ENCODE measurements at places on chromosomes 13 and 19.

DNA sequence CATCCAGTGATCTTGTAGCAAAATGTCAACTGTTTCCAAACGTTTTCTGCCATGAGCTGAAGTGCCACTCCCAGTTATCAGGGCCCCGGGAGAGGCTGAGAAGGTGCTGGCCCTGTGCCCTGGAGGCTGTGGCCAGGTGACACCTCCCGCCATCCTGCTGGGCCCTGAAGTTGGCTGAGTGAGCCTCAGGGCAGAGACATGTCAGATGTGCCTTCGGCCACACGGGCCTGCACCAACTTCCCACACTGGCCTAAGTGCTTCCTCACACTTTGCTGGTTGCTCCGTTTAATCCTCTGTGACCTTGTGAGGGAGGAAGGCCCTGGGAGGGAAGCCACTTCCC is 4.8 kb downstream of the ADPRHL1 start:
- DNase-seq, result no peak

DNA sequence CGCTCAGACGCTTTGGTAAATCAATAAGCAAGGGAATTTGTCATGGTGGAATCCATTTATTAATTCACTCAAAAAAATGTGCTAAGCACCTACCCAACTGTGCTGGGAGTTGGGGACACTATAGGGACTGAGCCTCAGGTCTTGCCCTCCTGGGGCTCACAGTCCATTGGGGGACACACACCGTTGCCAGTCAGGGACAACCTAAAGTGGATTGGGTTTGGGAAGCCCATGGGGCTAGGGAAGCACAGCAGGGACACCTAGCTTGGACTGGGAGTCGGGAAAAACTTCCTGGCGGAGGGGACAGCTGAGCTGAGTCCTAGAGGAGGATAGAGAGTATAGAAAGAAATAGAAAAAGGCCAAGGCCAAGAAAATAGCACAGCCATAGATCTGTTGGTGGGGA is 8.5 kb downstream of the FOSB start:
- no peak for DNase-seq

- DNase-seq, result no peak
Observed at GRCh38 chr13:82407321-82407720, 1475.0 kb downstream of the SLITRK1 start.

DNA sequence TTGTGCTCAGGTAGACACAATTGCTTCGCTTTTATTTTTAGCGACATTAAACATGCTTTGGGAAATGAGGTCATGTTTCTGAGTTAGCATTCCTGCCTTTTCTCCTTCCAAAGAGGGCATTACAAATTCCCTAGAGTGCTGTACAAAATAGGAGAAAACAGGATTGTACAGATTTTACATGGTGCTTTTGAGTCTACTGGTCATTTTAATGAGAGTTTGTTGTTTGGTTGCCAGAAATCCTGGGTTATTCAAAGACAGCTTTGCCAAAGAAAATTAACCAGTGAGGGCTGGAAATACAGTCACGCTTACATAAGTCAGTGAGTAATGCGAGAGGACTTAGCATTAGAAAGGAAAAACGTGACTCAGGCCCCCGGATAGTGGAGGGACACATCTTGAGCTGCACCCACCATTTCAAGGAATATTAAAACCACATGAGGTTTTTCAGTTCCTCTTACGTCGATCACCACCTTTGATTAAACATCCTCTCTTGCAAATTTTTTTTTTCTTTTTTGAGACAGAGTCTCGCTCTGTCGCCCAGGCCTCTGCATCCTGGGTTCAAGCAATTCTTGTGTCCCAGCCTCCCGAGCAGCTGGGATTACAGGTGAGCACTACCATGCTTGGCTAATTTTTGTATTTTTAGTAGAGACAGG is 55.4 kb downstream of the SACS start:
- peak; percentile 10 for DNase-seq

DNA sequence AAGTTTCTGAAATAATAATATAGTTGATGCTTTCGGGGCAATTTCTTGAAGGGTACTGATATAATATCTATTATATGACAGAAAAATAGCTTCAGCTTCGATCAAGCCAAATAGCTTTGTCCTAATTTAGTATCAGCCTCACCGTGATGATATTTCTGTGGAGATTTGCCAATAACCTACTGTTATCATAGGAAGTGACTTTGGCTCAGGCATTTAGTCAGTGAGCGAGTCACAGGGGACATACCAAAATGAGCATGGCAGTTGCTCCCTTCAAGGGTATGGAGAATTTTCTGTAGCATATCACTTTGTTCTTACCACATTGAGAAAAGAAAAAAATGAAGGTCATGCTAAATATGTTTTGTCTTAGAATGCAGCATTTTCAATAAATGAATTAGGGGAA is 767.6 kb upstream of the SLITRK1 start:
- no peak for DNase-seq

GRCh38 chr13:76160961-76161925 is 525.1 kb downstream of the LMO7 start:
- DNase-seq, result no peak

DNA sequence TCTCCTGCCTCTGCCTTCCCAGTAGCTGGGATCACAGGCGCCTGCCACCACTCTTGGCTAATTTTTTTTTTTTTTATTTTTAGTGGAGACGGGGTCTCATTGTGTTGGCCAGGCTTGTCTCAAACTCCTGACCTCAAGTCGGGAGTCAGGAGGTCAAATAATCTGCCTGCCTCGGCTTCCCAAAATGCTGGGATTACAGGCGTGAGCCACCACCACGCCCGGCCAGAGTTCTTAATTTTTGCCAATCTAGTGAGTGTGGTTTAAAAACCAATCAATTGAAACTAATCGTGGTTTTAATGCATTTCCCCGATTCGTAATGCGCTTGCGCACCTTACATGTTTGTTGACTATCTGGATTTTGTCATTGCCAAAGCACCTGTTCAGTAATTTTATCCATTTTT is 37.0 kb downstream of the SKA3 start:
- no peak for DNase-seq

DNA sequence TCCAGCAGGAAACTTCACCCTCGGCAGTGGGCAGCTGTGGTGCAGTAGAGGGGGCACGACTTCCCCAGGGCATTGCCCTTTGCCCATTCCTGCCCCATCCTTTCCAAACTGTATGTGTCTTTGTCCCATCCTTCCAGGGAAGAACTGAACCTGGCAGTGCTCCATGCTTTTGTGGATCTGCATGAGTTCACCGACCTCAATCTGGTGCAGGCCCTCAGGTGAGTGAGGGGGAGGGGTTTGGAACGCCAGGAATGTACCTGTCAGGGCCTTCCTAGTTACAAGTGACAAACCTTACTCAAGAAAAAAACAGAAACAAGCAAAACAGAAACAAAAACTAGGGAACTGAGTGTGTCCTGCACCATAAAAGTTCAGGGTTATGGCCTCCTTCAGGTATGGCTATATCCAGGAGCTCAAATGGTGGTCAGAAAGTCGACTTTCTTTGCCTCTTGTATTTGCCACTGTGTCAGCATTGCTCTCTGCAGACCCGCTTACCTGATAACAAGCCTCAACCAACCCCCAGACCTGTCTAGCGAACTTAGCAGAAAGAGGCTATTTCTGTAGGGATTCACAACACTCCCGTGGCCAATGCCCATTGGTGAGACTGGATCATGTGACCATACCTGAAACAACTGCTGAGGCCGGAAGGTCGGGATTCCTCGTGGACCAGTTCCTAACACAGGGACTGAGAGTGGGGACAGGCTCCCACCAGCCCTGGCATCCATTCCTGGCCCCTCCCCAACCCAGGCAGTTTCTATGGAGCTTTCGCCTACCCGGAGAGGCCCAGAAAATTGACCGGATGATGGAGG is 4.2 kb downstream of the CYTH2 start:
- no peak for DNase-seq

GRCh38 chr13:113901642-113902041 is 37.8 kb upstream of the GAS6 start:
- no peak for DNase-seq
